ENCODE measurements at places on chromosomes 3 and 15.

DNA sequence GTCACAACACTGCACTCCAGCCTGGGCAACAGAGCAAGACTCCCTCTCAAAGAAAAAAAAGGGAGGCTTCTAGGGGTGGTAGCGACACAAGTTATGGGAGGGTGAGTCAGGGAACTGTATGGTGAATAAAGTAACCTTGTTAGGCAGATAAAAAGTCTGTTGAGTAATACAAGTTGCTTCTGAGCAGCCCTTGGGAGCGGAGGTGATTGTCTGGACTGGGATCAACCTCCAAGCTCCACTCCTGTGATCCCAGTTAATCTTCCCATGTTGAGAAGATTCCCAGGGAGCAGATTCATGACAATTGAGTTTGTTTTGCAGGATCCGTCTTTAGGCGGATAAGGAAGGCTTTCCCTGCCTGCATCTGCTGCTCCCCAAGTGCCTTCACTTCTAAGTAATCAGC lies 335.9 kb downstream of the THSD4 start:
- no peak for DNase-seq

- no peak for DNase-seq
Measured at GRCh38 chr15:32936283-32936918, 218.6 kb downstream of the GREM1 start.

DNA sequence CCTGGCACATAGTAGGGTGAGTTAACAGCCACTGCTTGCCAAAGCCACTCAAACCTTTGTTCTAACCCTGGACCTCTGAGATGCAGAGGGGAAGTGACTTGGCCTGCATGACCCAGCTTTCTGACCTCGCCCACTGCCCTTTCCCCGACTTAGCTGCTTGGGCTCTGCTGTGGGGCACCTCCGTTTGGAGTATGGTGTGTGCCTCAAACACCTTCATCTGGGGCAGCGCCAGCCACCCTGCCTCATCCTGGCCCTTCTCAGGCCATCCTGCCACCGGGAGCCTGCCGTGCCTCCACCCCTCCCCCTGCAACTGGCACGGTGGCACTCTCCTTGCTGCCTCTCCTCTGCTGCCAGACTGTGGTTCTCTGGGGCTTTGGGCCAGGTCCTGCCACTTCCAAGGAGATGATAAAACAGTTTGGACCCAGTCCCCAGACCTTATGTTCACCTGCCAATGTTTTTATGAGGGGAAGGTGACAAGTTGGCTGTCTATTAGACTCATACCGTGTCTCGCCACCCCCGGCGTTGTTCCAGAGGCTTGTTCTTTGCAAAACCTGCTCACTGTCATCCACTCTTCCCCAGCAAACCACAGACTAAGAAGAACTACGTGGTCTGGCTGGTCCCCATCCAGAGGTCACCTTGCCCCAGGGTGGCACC lies 32.2 kb downstream of the SLC6A6 start:
- DNase-seq = no peak

DNA sequence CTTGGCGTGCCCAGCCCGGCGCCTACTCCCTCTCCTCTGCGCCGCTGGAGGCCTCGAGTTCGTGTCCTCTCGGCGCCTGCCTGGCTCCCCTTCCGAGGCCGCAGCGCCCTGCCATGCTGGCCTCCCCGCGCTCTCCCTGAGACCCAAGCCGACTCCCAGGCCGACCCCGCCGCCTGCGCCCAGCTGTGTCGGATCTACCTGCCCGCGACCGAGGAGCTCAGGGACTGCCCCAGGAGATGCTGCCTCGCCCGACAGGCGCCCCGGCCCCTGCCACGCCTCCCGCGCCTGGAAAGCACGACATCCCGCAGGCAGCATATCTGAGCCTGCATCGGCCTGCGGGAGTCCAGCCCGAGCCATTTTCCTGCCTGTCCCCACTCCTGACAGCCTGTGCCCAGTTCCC lies 16.1 kb downstream of the PAQR9 start:
- DNase-seq = no peak
